ENCODE measurements at places on chromosomes 6 and 20.

- DNase-seq = no peak
These were observed 167.9 kb downstream of the NRN1 start for GRCh38 chr6:5838656-5839396.

- DNase-seq = no peak
These were observed 266.3 kb downstream of the PTPRT start for GRCh38 chr20:42923348-42923918.

- DNase-seq = no peak
These were observed 230.3 kb downstream of the OTOR start for GRCh38 chr20:16978497-16978896.

DNA sequence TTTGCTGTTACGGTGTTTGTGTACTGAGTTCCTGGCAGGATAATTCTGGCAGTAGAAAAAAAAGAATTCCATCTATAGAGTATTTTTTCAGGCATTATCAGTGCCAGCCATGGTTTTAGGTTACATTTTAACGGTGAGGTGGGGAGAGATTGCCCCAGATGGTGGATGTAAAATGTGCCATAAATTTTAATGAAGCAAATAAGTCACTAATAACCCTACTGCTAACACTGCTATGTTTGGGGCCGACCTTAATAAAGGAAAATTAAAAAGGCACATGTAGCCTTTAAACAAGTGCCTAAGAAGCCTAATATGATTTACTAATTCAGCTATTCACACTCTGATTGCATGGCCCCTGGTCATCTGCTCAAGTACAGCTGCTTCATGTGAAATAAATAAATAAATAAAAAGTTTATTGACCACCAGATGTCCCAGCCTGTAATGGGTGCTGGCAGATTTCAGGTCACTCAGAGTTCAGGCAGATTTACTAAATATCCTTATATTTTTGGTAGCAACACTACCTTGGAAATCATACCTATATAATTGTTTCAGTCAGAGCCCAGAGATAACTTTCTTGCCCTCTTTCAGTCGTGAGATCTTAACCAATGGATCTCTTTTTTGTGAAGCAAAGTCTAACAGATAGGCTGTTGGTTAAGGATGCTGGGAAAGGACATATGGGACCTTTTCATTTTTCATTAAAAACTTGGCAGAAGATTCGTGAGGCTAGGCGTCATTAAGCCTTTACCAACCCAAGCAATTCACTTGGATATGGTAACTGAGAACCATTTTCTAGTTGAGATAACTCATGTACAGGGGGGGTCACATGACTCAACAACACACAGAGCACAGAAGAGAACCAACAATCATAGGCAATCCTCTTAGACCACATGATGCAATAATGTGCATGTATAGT, 495.0 kb upstream of the NRSN1 start:
- DNase-seq = no peak

GRCh38 chr20:31890646-31891045, 20.2 kb downstream of the TTLL9 start:
- DNase-seq = no peak

GRCh38 chr6:84771125-84771755, 6.8 kb upstream of the TBX18 start:
- no peak for DNase-seq

- DNase-seq = no peak
These were observed 44.6 kb downstream of the TAF4 start for GRCh38 chr20:62020935-62021701.

- DNase-seq = no peak
These were observed 114.3 kb downstream of the DST start for GRCh38 chr6:56528412-56528841.

DNA sequence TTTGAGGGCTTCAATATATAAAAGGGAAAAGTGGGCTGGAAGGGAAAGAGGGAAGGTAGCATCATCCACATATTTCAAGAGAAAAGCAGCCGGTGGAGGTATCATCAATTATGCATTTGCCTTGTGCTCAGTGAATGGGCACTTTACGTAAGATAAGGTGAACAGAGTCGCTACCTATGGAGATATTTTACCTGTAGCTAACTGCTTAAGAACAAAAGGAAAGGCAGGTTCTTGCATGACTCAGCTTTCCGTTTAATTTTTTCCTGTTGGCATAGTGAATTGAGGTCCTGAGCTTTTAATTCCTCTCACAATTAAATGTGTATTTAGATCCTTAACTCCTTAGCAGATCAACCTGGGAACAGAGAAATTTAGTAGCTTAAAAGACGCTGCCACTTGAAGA, 25.5 kb upstream of the PLCB4 start:
- DNase-seq = no peak

DNA sequence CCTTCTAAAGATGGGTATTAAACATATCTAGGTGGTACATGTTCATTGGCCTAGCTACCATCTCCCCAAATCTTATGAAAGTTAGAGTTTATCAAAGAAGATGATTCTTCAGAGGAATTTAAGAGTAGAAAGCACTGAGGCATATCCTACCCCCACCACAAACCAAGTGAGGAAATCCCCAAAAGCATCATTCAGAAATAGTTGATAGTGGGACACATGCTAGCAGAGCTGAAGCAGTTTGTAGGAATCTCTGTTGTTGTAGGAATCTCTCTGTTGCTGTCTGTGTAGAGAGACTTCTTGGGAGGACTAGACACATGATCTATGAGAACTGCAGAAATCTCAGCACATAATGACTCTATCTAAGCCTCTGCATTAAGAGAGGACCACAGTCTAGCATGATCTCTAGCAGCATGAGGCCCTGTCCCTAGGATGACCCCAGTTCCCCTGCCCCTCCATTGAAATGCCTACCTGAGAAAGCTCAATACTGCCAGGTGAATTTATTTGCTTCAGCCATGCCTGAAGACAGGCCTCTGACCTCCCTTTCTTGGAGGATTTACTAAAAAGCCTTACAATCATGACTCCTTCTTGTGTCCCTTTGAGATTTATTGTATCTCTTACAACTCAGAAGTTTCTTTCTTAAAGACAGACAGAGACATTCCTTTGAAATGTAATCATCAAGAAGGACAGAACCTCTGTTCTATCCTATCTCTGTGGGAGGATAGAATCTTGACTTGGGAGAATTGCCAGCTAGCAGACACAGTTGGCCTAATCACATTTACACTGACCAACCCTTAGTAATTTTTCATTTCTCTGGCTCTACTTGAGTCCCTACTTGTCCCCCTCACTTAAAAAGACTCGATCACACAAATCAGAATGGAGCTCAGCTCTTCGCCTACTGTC, 582.4 kb downstream of the PHF3 start:
- DNase-seq = no peak

GRCh38 chr6:100126790-100127484, 132.9 kb upstream of the MCHR2 start:
- no peak for DNase-seq

- no peak for DNase-seq
These were observed 35.2 kb upstream of the CCDC167 start for GRCh38 chr6:37534893-37535292.

DNA sequence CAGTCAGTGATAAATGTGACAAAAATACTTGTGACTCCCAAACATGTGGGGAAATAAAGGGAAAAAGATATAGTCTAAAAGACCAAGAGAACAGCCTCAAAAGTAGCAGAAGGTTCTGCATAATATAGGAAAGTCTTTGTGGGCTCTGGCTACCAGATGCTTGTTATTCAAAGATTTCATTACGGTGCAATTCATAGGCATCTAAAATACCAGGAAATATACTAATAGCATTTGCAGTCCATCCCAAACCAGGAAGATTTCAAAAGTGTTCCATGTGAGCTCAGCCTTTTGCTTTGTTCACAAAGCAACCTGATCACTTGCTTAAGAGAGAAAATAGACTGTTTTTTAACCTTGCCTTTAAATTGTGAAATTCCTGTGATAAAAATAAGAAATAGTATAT, 506.7 kb upstream of the MARCKS start:
- no peak for DNase-seq

DNA sequence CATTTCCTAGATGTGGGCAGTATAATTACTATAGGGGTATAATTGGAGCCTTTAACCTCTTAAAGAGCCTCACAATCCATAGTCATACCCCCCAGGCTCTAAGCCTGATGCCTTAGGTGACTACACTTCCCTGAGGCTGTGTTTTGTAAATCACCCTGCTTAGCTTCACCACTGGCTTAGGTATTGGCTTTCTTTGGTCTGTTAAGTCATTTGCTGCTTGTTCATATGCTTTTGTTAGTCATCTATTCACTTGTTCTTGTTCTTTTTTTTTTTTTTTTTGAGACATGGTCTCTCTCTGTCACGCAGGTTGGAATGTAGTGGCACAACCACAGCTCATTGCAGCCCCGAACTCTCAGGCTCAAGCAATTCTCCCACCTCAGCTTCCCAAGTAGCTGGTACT, 26.7 kb downstream of the KAT14 start:
- DNase-seq = no peak

DNA sequence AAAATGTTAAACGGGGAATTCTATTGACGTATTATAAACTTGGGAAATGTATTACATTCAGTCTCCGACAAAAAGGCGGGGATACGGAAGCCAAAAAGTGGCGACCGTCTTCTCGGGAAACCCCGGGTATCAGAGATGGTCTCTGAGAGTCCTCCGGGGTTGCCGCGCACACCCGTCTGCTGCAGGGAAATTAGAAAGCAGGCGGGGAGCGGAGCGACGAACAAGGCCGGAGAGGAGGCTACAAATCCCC, 1.5 kb downstream of the SALL4 start:
- no peak for DNase-seq

DNA sequence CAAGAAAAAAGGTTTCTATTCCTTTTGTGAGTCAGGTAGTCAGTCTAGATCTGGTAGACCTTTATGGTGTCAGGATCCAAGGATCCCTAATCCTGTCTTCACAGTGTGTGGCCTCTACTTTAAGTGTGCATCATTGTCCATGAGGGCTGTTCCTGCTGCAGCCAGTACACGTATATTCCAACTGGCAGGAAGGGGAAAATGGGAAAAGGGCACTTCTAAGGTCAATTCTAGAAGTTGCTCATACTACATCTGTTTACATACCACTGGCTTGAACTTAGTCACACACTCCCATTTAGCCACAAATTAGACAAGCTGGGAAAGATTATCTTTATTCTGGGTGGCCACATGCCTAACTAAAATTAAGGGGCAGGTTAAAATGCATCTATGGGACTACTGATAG, 9.7 kb upstream of the MMS22L start:
- DNase-seq = no peak

- DNase-seq = no peak
These were observed 142.2 kb downstream of the MBOAT1 start for GRCh38 chr6:20070047-20070446.

- no peak for DNase-seq
These were observed 16.9 kb upstream of the SRSF3 start for GRCh38 chr6:36577301-36577700.

DNA sequence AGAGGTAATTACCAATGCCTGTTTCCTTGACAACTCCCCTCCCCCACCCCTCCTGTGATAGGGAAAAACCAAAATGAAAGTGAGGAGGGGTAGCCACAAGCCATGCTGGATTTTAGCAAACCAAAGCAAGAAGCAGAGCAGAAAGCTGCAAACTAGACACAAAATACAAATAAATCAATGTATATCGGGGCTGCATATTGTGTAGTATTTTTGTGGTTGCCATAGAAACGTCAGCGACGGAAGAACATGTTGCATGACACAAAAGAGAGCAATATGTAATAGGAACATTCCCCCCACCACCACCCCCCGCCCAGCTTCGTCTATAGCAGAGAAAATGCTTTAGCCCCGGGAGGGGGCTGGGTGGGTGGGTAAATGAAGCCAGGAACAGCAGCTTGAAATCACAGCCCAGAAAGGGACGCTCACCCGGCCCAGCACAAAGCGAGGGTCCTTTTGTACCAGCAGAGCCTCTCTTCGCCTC, 548 bp downstream of the AGPAT4 start:
- DNase-seq = peak; percentile 36

DNA sequence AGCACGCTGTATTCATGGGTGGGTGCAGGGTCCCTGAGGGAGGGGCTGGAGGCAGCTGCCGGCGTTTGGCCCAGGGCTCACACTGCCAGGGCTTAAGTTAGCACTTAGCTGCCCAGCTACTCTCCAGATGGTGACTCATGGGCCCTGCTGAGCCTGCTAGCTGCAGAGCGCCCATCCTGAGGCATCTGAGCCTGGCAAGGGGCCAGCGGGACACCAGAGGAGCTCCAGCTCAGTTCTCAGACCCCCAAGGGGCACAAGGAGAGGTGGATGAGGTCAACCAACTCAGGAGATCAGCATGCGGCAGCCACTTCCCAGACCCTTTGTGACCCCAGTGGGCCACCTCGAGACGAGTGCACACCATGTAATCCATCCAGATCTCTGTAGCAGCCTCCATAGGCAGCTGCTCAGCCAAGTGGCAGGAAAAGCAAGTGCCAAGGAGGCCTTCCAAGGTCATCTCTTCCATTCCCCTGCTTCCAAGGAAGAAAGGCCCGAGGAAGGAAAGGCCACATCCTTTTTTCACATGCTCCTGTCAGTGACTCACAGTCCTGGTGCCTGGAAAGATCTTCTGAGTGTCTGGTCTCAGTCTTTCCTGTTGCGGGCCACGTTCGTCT, 35.3 kb downstream of the FOXP4 start:
- no peak for DNase-seq

GRCh38 chr20:20341371-20341770, 26.5 kb upstream of the INSM1 start:
- no peak for DNase-seq

DNA sequence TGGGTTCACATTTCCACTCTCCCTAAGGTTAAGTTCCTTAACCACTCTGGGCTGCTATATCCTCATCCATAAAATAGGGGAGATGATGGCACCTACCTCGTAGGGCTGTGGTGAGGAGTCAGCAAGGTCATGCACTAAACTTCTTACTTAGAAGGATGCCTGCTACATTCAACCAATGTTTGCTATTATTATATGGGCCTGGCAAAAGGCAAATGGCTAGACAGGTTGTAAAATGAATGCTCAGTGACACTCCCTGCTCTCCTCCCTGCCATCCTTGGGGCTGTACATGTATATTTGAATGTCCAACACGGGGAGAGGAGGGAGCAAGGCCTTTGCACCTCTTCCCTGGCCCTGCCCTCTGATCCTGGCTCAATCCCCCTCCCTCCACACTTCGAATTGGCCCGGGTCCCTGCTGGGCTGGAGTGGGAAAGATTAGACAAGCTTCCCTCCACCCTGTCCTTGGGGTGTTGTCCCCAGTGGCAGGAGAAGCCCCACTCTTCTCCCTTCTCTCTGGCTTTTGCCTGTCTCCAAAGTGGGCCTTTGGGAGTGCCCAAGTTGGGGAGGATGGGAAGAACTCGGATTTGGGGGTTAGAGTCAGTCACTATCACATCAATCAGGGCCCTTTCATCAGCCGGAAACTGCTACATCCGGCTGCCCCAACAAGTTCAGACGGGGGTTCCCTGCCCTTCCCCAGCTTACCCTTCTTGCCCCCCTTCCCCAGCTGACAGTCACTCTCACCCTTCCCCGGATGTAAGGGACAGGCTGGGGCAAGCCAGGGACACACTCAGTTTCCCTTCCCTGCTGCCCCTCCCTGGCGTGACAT, 36.3 kb upstream of the VEGFA start:
- DNase-seq = no peak

GRCh38 chr6:139605350-139605749, 230.9 kb upstream of the CITED2 start:
- DNase-seq = no peak

- DNase-seq = no peak
These were observed 36.6 kb downstream of the IRF4 start for GRCh38 chr6:428047-428603.

Measured in CD4-positive, alpha-beta T cell treated with Interleukin-17A for 4 hours (primary cell).